H1 (cell line): ENCODE measurements at places on chromosomes 1 and 21.

DNA sequence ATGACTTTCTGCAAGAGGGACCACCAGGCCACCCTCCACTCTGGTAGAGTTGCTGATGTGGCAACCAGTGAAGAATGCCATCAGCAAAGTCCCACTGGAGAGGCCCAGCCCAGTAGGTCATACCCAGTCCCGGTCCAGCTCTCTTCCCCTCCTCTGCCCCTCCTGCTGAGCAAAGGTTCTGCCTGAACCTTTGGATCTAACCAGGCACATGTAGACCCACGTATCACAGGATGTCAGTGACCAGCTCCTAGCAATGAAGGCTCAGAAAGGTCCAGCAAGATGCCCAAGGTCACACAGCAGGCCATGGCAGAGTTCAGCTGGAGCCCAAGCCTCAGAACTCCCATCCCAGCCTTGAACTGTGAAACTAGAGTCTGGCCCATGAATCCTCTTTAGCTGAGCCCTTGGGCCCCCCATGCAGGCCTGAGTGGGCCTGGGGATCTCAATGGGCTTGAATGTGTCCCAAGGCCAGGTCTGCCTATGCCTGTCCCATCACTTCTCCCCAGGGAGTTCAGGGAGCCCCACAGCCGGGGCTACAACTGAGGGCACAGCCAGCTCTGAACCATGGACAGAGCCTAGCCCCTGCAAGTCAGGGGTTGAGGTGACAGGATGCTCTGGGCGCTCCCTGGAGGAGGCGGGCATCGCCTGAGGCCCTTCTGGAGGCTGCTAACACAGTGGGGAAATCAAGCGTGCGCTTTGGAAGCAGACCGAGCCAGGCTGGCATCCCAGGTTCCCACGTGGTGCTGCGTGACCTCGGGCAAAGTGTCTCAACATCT, 21.4 kb upstream of the PADI1 start:
- peaks cover 3% of the 10 kb centered on the region; the same call in 1 of the 2 replicates for H3K4me1 ChIP-seq
- H3K4me3 ChIP-seq = no peak overlapping the region
- H3K36me3 ChIP-seq = no peaks in the 10 kb centered on the region

DNA sequence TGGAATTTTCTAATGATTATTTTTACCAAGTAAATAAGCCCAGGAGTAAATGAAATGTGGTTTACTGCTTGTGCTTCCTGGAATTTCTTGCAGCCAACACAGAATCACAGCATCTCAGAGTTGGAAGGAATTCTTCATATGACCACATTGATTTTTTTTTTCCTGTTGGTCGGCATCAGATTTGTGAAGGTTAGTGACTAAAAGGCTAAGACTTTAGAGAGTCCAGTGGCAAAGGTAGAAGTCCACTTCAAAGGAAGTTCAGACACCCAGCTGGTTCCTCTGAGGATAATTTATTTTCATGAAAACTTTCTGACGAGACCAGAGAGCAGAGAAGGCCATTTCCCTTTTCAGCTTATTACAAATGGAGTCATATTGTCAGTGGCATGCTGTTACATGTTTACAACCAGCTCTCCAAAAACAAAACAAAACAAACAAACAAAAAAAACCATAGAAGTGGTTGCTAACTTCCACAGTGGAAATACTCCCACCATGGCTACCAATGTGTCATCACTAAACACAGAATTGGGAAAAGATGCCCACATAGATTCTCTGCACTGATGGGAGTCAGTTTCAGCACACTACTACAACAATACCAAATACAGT, 77.2 kb upstream of the CDC42BPA start:
- H3K4me3 ChIP-seq = no peak overlapping the region
- no peak for DNase-seq
- H3K36me3 ChIP-seq = no peaks in the 10 kb centered on the region; the same call in 1 of the 2 replicates
- H3K27me3 ChIP-seq = no peaks in the 10 kb centered on the region
- no peak overlapping the region for H3K27ac ChIP-seq

GRCh38 chr1:206521127-206521526, 13.8 kb downstream of the RASSF5 start:
- H3K27me3 ChIP-seq = no peaks in the 10 kb centered on the region
- DNase-seq = no peak
- H3K4me1 ChIP-seq = no peaks in the 10 kb centered on the region
- no peak overlapping the region for H3K4me3 ChIP-seq

DNA sequence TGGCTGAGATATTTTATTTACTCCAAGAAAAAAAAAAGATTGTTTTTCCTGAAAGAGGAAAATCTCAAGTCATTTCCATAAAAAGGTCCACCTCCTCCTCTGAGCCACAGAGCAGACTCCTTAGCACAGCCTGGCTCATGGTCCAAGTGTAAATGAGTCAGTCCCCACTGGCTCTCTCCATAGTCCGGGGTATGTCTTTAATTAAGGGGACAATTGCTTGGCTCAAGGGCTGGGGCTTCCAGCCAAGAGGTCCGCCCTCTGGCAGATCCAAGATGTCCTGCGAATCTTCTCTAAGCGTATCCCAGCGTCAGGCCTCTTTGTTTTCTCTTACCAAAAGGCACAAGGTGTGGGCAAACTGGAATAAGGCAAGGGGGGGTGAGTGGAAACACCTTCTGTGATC, 33.3 kb downstream of the FOXD2 start:
- no peaks in the 10 kb centered on the region for H3K36me3 ChIP-seq
- no peaks in the 10 kb centered on the region for H3K27me3 ChIP-seq
- peaks cover 6% of the 10 kb centered on the region; the same call in 1 of the 2 replicates for H3K4me1 ChIP-seq

DNA sequence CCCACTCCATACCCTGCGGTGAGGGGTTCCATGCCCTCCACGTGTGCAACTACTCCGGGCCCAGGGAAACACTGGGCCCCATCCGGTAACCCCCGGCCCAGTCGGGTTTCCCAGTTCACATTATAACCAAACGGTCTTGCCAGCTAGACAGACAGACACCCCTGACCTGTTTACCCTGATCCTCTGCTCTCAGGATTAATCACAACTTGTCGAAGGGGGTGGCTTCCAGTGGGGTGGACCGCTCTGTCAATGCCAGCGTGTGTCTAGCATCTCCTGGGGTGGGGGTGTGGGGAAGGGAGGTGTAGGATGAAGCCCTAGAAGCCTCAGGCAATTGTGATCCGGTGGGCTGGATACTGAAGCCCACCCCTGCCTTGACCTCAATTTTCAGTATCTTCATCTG, 4.6 kb upstream of the OLIG2 start:
- H3K4me1 ChIP-seq = peaks cover 6% of the 10 kb centered on the region
- H3K36me3 ChIP-seq = no peaks in the 10 kb centered on the region
- peaks cover 89% of the 10 kb centered on the region for H3K27me3 ChIP-seq
- H3K27ac ChIP-seq = no peak overlapping the region
- H3K4me3 ChIP-seq = no peak overlapping the region

GRCh38 chr1:30140566-30140965, 582.8 kb downstream of the MATN1 start:
- no peak overlapping the region for H3K4me3 ChIP-seq
- H3K27ac ChIP-seq = no peak overlapping the region
- no peaks in the 10 kb centered on the region for H3K27me3 ChIP-seq
- DNase-seq = no peak

GRCh38 chr1:198734323-198735008, 95.6 kb downstream of the PTPRC start:
- no peak for DNase-seq
- no peak overlapping the region for H3K27ac ChIP-seq
- H3K4me1 ChIP-seq = no peaks in the 10 kb centered on the region
- no peak overlapping the region for H3K4me3 ChIP-seq

- H3K36me3 ChIP-seq = no peaks in the 10 kb centered on the region
- H3K27me3 ChIP-seq = no peaks in the 10 kb centered on the region
- H3K4me3 ChIP-seq = no peak overlapping the region
- H3K27ac ChIP-seq = no peak overlapping the region
- no peak for DNase-seq
Observed at GRCh38 chr1:43786201-43786958, 79.0 kb downstream of the ST3GAL3 start.

- no peaks in the 10 kb centered on the region for H3K27me3 ChIP-seq
- no peak overlapping the region for H3K4me3 ChIP-seq
- H3K36me3 ChIP-seq = no peaks in the 10 kb centered on the region
- H3K27ac ChIP-seq = no peak overlapping the region
- no peaks in the 10 kb centered on the region for H3K4me1 ChIP-seq
- no peak for DNase-seq
Observed at GRCh38 chr1:219784660-219785381, 143.5 kb downstream of the SLC30A10 start.

GRCh38 chr1:207308451-207309190, 12.9 kb upstream of the CD55 start:
- no peak for DNase-seq
- H3K27ac ChIP-seq = no peak overlapping the region
- no peaks in the 10 kb centered on the region for H3K27me3 ChIP-seq
- no peaks in the 10 kb centered on the region for H3K36me3 ChIP-seq
- no peak overlapping the region for H3K4me3 ChIP-seq
